ENCODE measurements at places on chromosomes 2 and 18.
A peak's percentile ranks its signal among the peaks of the same experiment; 100 is the strongest.

DNA sequence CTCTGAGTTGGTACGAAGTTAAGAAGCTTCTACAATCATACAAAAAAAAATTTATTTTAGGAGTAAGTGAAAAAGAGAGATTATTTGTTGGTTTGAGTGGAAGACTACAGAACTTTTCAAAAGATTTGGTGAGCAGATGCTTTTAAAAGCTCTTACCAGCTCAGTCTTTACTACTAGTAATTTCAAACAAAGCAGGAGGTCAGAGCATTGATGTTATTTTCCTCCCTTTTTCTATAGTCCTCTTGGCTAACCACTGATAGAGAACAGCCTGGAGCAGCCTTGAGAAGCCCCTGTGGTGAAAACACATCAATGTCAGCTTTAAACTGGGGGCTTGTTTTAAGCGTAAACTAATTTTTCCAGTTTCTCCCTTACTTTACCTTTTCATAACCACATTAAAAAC is 559.3 kb upstream of the CDH2 start:
- DNase-seq: no peak

DNA sequence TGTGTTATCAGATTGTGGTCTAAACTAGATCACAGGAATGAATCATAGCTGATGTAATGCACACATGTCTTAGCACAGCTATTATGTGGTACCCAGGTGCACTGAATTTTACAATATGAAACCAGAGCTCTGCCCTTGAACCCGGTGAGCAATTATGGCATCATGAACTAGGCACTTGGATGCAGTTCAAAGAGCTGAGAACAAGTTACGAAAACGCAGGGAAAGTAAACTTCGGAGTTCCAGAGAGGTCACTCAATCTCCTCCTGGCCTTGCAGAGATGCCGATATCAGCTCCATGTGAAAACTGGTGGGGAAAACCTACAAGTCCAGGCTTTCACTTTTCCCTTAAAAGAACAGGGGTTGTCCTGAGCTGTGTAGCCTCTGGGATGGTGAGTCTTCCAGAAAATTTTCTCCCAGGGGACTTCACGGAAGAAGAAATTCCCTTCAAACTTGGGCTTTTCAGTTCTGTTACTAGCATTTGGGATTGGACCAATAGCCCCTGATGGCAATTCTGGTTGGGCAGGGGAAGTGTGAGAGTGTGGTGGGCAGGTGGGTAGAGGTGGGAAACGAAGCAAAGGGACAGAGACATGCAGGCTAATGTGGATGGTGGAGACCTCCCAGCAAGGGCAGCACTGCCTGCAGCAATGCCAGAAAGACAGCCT is 71.1 kb upstream of the SH3BP4 start:
- no peak for DNase-seq

GRCh38 chr18:49630246-49630699 is 68.4 kb downstream of the LIPG start:
- DNase-seq: no peak

DNA sequence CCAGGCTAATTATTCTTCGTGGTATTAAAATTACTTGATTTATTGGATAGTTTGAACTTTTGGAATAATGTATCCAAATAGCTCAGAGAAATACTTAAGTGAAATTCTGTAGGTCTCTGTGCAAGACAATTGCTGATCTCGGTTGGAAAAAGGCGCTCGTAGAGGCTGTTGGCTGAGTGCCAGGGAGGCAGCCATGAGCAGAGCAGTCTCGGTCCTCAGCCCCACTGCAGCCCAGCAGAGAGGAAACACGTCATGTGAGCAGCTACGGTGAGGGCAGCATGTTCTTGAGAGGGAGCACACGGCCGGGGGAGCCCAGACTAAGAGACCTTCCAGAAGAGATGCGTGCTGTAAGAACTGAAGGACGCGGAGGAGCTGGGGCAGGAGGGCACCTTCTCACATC is 42.5 kb downstream of the DCDC2C start:
- no peak for DNase-seq

DNA sequence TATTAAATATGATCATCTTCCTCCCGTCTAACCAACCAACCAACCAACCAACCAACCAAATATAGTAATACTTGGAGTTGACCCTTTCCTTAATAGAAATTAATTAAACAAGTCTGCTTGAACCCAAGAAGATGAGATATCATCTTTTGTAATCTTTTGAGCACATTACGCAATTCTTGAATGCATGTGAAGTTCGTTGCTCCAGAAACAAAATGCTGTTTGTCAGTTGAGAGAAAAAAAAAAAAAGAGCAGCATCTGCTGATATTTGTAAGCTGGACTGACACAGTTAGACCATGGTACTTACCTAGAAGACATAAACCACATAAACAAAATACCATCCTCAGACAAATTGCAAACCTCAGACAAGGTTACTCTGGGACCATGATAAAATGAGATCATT is 9.2 kb upstream of the SERPINB2 start:
- no peak for DNase-seq

DNA sequence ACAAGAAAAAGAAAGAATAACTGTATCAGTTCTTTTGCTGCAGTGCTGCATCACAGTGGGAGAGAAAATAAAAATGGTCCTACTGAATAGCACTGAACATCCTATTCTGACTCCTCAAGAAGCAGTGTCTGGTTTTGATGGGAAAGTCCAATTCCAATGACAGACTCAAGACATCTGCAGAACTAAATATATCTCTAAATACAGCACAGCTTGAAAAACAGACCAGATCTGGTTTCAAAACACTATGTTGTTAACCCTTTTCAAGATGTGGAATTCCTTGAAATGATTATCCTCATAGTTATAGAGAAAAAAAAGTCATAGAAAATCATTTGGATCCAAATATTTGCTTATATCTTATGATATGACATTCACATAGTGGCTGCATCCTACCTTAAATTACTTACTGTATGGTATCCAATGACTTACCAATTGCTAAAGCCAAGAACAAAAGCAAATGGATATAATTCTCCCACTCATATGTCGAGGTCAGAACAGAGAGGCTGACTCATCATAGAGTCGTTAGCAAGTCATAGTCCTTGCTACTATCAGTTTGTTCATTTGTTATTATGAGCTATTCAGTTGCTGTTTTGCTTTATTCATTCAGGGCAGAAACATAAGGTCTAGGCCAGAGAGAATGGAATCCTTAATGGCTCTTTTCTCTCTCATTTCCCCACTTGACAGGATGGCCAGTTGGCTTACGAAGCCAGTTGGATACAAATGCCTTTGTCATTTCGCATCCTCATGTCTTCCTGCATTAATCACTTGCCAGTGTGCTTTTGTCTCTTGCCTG is 62.5 kb upstream of the ACVR2A start:
- DNase-seq: no peak

DNA sequence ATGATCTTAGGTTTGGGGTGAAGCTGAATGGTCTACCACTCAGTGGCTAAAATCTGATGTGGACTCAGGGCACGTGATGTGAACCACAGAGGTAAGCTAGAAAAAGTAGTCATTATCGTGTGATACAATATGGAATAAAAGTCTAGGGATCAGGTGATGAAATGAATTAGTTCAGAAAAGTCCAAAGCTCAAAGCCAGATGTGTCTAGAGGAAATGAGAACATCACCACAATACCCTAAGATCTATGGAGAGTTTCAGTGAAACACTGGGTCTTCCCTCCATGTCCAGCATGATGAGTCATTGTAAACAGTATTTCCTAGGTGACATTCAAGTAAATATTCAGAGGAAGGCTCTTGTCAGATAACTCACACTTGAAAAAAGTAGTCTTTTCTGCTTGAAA is 1257.4 kb upstream of the ZEB2 start:
- no peak for DNase-seq

- no peak for DNase-seq
Measured at GRCh38 chr2:109174214-109174613, 45.2 kb downstream of the SH3RF3 start.

- no peak for DNase-seq
Measured at GRCh38 chr18:75075429-75075841, 133.5 kb downstream of the PTGR3 start.

DNA sequence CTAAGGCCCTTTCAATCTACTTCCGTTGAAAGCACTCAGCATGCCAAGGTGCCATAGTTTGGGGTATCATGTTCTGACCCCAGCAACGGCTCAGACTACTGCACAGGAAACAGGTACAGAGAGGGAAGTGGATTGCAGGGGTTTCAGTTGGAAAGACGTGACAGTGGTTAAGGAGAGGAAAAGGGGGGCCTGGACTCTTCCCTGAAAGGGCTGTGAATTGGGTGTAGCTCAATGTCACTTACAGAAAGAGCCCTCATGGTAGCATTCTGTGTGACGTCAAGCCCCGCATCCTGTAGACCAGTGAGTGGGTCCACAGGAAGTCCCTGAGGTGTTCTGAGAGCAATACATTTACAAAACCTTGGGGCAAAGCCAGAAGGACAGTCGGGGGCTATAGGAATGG is 121.5 kb upstream of the GYPC start:
- no peak for DNase-seq

GRCh38 chr2:203327582-203327900 is 653 bp upstream of the ABI2 start:
- DNase-seq: no peak

GRCh38 chr2:7013471-7014160 is 96.4 kb downstream of the RNF144A start:
- no peak for DNase-seq

DNA sequence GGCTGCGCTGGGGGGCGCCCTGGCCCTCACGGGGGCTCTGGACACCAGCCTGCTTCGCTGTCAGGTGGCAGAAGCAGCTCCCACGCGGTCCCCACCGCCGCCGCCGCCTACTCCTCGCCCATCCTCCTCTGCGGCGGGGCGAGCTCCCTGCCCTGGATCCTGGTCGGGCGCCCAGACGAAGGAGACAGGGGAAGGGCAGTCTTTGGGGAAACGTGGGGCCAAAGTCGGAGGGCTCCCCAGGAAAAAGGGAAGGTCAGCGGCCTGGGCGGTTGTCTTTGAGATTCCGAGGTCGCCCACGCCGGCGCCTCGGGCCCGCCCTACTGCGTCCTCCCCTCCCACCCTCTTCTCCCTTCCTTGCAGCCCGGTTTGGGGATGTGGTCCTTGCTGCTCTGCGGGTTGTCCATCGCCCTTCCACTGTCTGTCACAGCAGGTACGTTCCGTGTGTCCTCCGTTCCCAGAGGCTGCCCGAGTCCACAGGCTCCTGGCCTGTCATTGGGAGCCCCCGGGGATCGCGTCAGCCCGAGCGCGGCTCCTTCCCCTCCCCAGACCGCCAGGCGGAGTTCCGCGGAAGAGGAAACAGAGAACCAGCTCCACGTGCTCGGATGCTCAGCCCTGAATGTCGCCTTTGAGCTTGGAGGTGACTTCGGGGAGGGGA is 800 bp downstream of the IL1RL2 start:
- peak; percentile 10 for DNase-seq

DNA sequence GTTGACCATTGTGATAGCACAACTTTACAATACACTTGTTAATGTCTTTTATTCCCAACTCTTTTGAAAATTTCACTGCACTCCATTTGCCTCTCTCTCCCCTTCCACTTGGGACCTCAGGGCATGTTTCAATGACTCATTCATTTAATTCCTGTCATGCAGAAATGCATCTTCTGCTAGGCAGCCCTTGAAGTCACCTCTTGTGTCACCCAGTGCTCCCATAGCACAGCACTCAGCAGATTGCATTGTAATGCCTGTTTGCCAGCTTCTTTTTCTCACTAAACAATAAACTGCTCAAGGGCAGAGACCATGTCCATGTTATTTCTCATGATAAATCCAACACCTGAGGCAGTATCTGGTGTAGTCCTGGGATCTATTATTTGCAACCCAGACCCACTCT is 85.9 kb upstream of the ACSL3 start:
- DNase-seq: no peak

GRCh38 chr2:96783388-96783787 is 22.7 kb downstream of the CNNM4 start:
- DNase-seq: no peak

DNA sequence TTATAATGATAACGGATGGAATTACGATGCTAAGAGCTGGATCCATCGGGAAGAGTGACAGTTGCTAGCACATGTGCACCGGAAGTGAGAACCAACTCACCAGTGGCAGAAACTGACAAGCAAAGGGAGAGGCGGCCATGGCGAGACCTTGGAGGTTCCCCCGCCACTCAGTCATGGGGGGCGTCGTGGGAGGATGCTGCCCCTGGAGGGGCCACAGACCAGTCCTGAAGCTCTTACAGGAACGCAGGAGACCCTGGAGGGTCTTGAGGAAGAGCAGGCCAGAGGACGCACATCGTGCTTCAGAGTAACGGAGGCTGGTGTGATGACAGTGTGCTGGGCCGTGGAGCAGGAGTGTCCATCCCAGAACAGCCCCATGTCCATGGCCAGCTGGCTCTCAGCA is 53.1 kb upstream of the KCNG2 start:
- no peak for DNase-seq

DNA sequence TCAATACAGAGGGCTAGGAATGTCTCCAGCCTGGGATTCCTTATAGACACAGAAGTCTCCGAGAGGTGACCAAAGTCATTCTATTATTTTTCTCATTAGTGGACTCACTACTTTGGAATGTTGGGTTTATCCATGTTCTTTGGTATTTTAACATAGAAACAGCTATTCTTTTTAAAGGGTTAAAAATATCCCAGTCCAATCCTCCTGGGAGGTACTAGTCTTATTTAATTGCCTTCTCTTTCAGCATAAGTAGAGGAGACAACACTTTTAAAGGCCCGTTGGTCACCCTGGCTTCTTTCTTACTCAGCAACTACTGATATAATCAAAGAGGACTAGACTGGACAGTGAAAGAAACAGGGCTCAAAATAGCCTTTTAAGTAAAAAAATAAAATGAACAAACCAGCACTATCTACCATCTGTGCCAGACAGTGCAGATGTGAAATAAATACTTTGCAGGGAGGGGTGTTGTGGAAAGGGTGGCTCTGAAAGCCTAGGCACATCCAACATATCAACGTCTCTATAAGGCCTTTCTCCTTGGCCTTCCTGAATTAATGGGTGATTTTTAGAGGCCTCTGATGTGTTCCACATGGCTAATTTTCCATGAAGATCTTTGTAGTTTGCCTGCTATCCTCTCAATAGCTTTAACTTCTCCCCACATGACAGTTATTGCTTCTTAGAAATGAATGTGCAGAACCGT is 334.4 kb upstream of the THUMPD2 start:
- DNase-seq: no peak

- DNase-seq: no peak
Measured at GRCh38 chr2:124027182-124027581, 2.1 kb downstream of the CNTNAP5 start.

DNA sequence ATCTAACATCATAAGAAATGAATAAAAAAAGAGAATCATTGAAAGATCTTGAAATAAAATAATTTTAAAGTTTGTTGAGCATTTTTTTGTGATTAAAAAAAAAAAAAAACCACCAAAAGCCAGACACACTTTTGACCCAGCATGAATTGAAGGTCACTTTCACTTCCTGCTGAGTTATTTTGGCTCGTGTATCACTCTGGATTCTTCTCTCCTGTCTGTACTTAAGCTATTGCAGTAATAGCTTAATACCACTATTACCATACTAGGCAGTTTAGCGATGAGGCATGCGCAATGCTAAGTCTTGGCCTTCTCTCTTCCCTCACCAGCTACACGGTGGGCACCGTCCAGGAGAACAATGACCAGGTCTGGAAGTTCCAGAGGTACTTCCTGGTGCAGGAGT is 54.5 kb upstream of the SPP2 start:
- no peak for DNase-seq

DNA sequence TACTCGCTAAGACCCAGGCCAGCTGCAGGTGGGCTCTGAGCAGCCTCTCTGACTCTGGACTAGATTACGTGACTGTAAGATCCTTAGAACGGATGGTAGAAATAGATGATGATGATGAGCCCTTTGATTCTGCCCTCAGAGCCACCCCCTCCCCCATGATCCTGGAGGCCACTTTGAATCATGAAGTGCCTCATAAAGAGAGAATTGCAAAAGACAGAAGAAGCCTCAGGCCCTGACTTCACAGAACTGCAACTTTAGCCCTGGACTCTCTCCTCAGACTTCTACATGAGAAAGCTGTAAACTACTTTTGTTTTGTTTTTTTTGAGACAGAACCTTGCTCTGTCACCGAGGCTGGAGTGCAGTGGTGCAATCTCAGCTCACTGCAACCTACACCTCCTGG is 15.4 kb upstream of the TET3 start:
- no peak for DNase-seq
